ENCODE measurements at places on chromosomes 4 and X.
A peak's percentile ranks its signal among the peaks of the same experiment; 100 is the strongest.

DNA sequence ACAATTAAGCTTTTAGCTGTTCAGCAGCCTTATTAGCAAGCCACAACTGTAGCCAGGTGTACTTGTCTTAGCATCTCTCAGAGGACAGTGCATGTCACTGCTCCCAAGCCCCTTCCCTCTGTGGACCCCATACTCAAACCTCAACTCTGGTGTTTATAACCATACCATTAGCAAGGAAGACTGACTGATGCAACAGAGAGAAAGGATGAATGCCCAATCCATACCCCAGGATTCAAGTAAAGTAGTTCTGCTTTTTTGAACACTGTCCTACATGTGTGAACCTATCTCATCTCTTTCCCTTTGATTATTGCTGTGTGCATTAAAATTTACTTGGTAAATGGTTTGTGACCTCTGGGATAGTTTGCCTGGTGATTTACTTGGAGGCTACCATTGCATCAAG is 22.8 kb upstream of the CYBB start:
- DNase-seq: no peak

DNA sequence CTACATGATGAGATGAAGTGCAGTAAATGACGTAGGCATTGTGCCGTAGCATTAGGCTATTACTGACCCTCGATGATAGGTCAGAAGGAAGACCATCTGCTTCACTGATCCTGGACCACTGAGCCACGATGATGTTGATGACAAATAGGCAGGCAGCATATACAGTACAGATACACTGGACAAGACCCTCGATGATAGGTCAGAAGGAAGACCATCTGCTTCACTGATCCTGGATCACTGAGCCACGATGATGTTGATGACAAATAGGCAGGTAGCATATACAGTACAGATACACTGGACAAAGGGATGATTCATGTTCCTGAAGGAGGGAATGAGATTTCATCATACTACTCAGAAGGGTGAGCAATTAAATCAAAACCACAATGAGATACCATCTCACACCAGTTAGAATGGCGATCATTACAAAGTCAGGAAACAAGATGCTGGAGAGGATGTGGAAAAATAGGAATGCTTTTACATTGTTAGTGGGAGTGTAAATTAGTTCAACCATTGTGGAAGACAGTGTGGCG is 50.9 kb downstream of the BEND4 start:
- DNase-seq: no peak

GRCh38 chr4:747546-748170 is 42.0 kb downstream of the PCGF3 start:
- DNase-seq: no peak

- DNase-seq: no peak
These were observed 70.3 kb downstream of the ARL9 start for GRCh38 chr4:56575820-56576429.

DNA sequence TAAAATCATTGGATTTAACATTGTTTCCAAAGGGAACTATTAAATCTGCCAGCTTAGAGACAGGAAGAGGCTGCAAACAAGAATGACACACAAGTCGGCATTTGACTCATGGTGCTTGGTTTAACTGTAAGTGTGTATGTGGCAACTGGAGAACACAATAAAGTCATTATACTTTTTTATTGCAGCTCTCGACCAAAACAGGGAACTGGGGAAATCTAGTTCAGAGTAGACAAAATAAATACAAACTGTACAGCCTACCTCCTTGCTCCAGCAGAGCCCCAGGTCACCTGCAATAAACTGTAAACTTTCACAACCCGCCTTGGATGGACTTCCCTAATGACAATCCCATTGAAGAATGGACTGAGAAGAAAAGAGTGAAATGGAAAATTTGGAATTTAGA is 24.0 kb downstream of the NPY5R start:
- DNase-seq: no peak

DNA sequence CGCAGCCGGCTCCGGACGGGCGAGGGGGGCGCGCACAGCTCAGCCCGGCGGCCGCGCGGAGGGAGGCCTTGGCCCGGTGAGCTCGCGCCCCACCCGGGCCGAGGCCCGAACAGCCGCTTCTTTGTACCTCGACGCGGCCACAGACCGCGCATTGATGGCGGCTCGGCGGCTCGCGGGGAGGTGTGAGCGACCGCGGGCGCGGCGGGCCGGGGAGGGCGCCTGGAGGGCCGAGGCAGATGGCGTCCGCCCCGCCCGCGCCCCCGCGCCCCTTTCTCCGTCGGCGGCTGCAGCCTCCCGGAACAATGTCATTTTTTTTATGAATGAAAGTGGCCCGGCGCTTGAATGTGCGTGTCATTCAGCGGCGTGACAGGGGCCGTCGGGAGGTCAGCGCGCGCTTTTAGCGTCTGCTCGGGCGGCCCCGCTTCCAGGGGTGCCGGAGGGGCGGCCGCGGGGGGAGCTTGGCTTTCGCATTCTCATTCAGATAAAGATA is 1.8 kb downstream of the FGFR3 start:
- no peak for DNase-seq

DNA sequence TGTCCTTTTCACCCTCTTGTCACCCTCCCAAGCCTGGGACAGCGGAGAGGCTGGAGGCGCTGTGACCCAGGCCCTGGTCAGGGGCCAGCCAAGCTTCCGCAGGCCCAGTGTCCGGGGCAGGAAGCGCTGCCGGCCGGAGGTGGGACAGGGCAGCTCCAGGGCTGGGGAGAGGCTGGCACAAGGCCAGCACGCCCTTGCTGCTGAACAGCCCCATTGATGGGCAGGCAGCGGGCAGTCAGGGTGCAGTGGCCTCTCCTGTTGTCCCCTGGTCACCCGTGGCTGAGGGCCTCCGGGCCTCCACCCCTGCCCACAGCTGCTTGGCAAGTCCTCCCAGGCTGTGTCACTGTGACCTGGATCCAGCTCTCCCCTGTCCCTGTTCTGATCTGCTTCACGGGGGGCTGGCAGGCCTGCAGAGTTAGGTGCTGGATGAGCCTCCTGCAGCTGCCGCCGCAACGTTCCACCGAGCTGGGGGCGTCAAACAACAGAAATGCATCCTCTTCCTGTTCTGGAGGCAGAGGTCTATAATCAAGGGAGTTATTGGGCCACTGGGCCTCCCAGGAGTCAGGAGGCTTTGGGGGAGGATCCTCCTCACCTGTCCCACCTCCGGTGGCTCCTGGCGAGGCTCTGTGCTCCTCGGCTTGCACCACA is 107.9 kb downstream of the PSAPL1 start:
- no peak for DNase-seq

DNA sequence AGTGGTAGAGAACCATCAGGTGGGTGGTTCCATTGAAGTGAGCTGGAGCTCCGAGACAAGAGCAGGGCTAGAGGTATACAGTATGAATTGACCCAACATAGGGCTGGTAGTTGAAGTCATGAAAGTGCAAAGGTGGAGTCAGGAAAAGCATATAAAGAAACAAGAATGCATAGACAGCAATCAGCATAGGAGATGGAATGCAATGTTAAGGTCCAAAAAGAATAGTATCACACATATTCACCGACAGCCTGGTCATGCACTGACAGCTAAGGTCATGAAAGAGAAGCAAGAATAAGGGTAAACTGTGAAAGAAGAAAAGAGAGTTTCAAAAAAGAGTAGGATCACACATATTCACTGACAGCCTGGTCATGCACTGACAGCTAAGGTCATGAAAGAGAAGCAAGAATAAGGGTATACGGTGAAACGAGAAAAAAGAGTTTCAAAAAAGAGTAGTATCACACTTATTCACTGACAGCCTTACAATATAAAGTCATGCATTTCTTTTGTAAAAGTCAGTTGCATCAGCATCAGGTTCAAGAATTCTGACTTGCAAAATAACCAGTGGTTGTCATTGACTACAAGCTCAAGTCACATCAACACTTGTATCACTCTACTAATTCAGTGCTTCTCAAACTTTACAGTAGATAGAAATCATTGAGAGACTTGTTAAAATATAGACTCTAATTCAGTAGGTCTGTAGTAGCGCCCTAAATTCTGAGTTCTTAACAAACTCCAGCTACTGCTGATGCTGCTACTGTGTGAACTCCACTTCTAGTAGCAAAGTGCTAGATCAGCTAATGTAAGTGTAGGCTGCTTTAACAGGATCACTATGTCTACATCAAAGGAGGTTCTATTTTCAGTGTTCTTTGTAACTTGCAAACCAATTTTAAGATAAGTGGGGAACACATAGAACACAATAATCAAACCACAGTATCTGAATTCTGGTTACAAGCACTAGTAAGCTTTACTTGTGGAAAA is 221.9 kb downstream of the PDGFC start:
- no peak for DNase-seq

GRCh38 chr4:10173037-10173753 is 56.6 kb upstream of the WDR1 start:
- DNase-seq: no peak

GRCh38 chrX:16125520-16126149 is 2.3 kb downstream of the GRPR start:
- no peak for DNase-seq

DNA sequence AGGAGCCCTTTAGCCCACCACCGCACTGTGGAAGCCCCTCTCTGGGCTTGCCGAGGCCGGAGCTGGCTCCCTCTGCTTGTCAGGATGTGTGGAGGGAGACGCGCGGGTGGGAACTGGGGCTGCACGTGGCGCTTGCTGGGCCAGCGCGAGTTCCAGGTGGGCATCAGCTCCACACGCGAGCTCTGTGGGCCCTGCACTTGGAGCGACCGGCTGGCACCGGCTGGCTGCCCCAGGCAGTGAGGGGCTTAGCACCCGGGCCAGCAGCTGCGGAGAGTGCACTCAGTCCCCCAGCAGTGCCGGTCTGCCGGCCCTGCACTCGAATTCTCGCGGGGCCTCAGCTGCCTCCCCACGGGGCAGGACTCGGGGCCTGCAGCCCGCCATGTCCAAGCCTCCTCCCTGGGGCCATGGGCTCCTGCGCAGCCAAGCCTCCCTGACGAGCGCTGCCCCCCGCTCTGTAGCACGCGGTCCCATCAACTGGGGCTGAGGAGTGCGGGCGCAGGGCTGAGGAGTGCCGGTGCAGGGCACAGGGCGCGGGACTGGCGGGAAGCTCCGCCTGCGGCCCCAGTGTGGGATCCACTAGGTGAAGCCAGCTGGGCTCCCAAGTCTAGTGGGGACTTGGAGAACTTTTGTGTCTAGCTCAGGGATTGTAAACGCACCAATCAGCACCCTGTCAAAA is 93.6 kb downstream of the DTHD1 start:
- no peak for DNase-seq

- no peak for DNase-seq
These were observed 986.3 kb downstream of the STIM2 start for GRCh38 chr4:27846951-27847350.

- peak; percentile 66 for DNase-seq
These were observed 23.8 kb downstream of the NUDT6 start for GRCh38 chr4:122898370-122899150.

DNA sequence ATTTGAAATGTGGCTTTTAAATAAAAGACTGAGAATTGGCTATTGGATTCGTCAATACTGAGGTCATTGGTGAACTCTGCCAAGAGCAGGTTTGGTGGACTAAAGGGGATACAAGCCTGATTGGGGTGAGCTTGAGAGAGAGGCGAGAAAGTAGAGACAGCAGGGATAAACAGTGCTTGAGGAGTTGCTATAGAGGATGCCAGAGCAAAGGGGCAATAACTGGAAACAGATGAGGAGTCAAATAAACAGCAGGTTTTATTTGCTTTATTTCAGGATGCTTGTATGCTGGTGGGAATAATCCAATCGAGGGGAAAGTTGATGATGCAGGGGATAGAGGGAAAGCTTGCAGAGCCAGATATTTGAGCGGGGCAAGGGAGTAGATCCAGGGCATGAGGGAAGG is 24.0 kb upstream of the ANXA3 start:
- DNase-seq: no peak

- no peak for DNase-seq
These were observed 53.6 kb downstream of the PCDH19 start for GRCh38 chrX:100356351-100356896.

GRCh38 chr4:141814499-141814898 is 178.1 kb downstream of the IL15 start:
- no peak for DNase-seq

DNA sequence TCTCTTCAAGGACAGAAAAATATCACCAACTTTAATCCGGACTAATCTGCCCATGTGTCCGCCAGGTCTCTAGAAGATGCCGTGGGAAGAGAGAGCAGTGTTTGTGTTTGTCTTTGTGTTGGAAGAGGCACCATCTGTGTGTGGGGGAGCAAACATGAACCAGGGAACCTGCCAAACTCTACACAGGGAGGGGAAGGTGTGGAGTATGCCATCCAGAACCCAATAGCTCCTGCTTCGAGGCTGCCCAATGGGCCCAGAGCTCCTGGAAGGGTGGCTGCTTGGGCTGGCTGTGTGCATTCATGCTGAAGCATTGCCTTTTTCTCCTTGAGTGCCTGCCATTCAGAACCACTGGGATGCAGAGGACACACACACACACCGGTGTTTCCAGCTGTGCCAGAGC is 536.2 kb downstream of the MID1IP1 start:
- DNase-seq: peak; percentile 52

- no peak for DNase-seq
These were observed 181.0 kb downstream of the DCTD start for GRCh38 chr4:182736207-182736606.

GRCh38 chrX:130118441-130119311 is 8.4 kb upstream of the ELF4 start:
- no peak for DNase-seq

DNA sequence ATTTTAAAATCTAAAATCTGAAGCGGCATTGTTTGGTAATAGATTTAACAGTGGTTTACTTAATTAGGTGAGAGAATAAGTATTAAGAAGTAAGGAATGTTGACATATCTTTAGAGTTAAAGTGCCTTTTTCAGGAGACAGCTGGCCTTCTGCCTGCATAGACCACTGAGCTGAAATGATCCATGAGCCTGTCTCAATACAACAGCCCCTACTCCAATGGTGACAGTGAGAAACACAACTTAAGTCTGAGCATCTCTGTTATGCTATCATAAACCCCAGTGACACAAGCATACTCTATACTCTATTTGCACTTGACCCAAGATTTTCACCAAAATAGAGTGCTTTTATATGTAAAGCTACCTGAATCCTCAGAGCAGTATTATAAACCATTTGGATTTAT is 137.9 kb downstream of the GRIA2 start:
- no peak for DNase-seq

DNA sequence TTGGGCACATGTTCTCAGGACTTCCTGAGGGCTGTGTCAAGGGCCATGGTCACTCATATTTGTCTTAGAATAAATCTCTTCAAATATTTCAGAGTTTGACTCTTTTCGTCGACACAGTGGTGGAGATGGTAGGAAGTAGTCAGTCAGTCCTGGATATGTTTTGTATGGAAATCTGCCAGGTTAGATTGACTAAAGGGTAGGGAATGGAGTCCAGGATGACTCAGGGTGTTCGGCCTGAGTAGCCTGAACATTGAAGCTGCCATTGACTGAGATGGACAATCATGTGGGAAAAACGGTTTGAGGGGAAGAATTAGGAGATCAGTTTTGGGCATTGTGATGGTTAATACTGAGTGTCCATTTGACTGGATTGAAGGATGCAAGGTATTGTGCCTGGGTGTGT is 177.1 kb upstream of the CENPE start:
- no peak for DNase-seq

- DNase-seq: no peak
These were observed 177.9 kb upstream of the IL15 start for GRCh38 chr4:141458501-141458900.

- no peak for DNase-seq
These were observed 209.0 kb downstream of the BCOR start for GRCh38 chrX:39888730-39889129.

GRCh38 chr4:71827826-71828225 is 43.9 kb upstream of the GC start:
- DNase-seq: no peak

- DNase-seq: no peak
These were observed 320.1 kb downstream of the BCOR start for GRCh38 chrX:39777623-39778025.

- DNase-seq: no peak
These were observed 125.3 kb downstream of the UBE2K start for GRCh38 chr4:39823191-39823590.

- no peak for DNase-seq
These were observed 798.7 kb upstream of the AGA start for GRCh38 chr4:178240891-178241290.

All from LNCaP clone FGC (cell line).